Karpas-422 (cell line): ENCODE measurements at places on chromosomes 16 and 17.
A peak's percentile ranks its signal among the peaks of the same experiment; 100 is the strongest.

GRCh38 chr16:79991969-79992368, 391.4 kb upstream of the MAF start:
- DNase-seq: no peak

GRCh38 chr16:58338205-58338604, 43.4 kb upstream of the PRSS54 start:
- no peak for DNase-seq

GRCh38 chr16:11078812-11079459, 134.6 kb downstream of the CLEC16A start:
- DNase-seq: no peak

DNA sequence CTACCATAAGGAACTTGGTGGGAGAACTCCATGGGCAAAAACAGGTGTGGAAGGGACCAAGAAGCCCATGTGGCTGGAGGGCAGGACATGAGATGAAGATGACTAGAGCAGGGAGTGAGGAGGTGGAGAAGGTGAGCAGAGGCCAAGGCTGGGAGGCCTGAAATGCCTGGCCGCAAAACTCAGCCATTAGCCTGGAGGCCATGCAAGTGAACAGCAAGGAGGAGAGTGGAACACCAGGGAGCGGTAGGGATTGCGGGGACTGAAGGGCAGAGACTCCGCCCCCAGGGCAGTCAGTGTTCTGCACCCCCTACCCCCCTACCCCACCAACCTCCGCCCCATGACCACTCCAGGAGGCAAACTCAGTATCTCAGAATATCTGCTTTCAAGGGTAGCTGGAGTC, 17.0 kb downstream of the BCL7C start:
- peak; percentile 37 for DNase-seq

DNA sequence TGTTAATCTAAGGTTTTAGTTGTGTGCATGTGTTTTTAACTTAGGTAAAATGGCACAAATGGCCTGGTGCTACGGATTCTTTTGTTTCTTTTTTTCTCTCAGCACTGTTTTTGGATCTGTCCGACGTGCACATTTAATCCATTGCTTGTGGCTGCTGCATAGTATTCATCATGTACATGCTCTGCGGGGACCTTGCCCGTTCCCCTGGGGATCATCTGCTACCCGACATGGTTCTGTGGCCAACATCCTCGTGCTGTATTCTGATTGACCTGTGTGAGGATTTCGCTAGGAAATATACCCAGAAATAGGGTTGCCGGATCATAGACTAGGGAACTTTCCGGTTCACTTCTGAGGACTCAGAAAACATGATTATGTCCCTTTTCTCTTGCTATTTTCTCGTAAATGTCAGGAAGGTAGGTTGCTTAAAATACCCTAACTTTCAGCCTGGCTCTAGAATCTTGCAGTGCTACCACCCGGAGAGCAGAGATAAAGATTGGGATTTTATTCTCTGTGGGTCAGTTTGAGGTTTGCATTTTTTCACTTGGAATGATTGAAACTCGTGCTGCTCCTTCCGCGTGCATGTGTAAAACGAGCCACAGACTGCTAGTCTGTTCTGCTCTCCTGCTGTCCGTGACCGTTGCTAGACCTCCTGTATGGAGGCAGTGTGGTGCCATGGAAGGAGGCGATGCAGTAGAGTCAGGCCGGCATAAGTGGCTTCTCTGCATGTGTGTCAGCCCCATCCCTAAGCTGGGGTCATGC, 42.9 kb downstream of the LDHD start:
- DNase-seq: no peak

DNA sequence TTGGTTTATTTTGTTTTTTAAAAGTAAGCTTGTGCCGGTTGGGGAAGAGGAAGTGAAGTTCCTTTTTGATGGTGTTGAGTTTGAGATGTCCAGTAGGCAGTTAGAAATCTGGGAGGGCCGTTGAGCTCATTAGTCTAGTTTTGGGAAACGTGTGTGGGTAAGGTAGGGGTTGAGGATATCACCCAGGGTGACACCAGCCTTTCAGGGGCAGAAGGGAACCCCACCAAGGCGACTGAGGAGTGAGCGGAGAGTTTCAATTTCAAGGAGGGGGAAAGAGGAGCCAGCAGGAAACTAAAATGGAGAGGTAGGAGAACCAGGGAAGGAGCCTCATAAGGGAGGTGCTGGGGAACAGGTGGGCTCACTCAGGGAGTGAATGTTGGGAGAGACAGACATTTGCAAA, 22.7 kb downstream of the HAPSTR1 start:
- no peak for DNase-seq

DNA sequence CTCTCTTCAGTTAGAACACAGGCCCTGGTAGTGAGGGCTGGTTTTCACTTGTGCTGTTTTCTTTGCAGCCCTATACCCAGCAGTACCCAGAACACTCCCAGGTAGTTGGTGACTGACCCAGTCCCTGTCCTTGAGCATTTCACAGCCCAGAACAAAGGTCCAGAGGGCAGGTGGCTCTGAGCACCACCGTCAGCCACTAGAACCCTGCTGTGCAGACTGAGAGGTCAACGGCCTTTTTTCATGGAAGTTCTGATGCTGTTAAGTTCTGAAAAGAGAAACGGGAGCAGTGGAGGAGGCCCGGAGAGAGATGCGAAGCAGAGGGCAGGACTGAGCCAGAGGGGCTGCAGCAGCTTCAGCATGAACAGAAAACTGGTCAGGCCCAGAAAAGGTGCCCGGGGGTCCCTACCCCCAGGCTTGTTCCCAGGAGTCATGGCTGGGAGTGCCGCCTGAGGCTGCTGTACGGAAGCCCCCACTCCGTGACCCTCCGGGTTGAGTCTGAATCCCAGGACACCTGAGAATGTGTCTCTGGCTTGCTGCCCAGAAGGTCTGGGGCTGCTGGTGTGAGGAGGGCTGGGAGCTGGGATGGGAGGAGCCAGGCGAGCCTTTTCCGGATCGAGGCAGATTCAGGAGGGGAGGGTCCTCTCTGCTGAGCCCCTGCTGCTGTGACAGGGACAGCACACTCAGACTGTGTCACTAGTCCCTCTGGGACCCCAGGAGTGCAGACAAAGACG, 8.7 kb downstream of the ZNF276 start:
- DNase-seq: no peak

DNA sequence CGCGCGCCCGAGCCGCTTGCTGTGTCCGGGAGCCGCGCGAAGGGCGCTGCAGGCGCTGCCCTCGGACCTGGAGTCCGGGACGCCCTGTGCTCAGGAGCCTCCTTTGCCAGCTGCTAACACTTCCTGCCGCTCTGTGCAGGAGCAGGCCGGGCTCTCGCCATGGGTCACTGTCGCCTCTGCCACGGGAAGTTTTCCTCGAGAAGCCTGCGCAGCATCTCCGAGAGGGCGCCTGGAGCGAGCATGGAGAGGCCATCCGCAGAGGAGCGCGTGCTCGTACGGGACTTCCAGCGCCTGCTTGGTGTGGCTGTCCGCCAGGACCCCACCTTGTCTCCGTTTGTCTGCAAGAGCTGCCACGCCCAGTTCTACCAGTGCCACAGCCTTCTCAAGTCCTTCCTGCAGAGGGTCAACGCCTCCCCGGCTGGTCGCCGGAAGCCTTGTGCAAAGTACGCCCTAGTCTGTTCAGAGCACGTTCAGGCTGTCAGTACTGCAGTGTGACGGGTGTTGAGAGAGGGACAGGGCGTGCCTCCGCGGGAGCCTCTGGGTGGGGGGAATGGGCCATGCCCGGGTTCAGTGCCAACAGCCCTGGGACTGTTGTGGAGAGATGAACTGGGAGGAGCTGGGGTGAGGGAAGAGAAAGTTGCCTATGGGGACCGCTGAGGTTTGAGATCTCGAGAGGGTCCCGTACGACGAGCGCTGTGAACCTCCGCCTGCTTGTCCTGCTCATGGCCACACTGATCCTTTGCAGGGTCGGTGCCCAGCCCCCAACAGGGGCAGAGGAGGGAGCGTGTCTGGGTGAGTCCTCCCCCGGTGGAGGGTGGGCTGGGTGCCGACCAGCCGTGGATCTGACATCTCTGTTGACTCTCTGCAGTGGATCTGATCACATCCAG, 1.3 kb downstream of the ZNF276 start:
- DNase-seq: peak; percentile 73

DNA sequence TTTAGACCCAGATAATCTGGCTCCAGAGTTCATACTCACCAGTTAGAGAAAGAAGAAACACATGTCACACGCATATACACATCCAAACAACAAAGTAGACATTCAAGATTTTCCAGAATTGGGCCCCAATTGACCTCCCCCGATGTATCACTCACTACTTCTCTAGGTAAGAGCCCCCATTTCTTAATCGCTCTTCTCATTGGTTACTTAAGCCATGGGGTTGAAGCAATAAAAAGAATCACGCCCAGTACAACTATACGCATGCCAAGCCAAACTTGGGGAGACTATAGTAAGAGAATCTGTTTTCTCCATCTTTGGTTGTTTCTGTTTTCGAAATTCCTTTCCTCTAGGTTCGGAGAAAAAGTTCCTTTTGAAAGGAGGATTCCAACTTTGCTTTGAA, 565 bp downstream of the DDX52 start:
- DNase-seq: peak; percentile 65

- DNase-seq: no peak
Measured at GRCh38 chr16:87854053-87854906, 15.0 kb downstream of the SLC7A5 start.

DNA sequence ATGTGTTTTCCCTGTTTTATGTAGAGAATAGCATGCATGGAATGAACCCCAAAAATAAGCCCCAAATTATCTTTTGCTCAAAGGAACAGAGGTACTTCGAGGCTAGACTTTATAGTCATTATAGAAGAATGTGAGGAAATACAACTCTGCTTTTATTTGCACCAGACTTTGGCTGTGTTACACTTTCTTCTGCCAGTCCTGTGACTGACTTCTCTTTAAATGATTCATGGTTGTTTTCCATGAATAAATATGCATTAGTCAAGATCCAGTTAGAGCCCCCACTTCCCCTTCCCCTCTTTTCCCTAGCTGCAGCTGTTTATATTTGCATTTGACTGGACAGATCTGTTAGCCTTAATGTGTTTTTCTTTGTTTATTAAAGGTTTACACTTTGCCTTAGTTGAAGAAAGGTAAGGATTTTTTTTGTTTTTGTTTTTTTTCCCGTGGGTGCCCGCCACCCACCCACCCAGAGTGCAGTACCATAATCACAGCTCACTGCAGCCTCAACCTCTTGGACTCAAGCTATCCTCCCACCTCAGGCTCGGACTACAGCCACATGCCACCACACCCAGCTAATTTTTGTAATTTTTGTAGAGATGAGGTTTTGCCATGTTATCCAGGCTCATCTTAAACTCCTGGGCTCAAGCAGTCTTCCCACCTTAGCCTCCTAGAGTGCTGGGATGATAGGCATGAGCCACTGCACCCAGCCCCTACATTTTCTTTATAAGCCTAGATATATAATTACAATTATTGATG, 152.6 kb downstream of the CYB561 start:
- no peak for DNase-seq

- DNase-seq: no peak
Measured at GRCh38 chr16:85844169-85844481, 44.6 kb downstream of the COX4I1 start.

DNA sequence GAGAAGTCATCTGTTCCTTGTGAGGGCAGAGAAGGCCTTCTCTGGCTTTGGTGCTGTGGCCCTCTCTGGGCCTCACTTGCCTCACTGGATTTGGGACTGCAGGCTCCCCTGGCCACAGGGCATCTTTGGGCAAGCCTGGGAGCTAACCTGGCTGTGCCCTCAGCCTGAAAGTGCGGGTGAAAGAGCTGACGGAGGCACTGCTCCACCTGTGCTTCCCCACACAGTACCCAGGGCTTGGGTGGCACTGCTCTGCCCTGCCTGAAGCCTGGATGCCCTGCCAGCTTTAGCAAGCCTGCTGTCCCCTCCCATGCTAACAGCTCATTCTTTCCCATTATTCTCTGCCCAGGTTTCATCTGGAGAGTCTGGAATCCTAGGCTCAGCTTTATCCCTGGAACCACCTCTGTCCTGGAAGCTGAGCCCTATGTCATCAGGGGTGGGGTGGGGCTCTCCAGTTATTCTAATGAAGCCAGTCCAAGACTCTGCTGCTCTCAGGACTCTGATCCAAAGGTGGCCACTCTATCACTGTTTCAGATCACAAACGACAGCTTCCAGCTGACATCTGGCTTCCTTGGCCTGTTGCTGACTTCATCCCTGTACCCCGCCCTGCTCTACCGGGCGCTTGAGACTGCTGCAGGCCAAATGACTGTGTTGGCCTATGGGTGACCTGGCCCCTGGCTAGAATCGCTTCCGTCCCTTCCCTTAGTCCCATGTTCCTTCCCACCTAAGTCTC, 29.3 kb downstream of the HIC1 start:
- DNase-seq: no peak

- no peak for DNase-seq
Measured at GRCh38 chr16:28835864-28836760, 10.0 kb downstream of the TUFM start.

DNA sequence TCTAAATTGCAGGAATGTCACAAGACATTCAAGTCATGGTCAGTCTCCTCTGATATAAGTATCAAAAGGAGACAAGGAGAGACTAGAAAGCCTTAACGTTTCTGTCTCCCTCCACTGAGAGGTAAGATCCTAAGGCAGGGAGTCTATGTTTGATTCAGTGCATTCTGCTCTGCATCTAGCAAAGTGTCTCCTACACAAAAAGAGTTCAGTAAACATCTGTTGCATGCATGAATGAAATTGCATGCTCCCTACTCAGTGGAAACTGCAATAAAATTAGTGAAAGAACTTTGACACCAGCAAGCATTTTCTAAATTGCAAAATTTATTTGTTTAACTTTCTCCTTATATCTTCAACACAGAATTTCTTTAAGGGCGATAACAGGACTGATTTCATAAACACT, 111.1 kb downstream of the ADAMTS18 start:
- no peak for DNase-seq

DNA sequence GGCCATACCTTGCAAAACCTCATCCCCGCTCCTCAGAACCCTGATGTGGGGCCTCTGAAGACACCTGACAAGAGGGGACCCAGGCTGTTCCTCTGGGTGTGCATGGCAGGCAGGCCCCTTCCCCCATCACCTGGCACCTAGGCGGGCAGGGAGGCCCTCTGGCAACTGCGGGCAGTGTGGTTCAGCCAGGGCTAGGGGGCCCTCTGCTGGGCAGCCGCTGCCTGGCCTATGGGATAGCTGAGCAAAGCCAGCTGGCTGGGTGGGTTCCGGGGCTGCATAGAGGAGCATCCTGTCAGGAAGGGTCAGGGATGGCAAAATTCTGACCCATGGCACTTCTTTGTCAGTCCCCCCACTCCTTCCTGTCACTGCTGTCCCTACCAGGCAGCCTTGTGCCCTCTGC, 228.7 kb upstream of the ASIC2 start:
- peak; percentile 61 for DNase-seq

DNA sequence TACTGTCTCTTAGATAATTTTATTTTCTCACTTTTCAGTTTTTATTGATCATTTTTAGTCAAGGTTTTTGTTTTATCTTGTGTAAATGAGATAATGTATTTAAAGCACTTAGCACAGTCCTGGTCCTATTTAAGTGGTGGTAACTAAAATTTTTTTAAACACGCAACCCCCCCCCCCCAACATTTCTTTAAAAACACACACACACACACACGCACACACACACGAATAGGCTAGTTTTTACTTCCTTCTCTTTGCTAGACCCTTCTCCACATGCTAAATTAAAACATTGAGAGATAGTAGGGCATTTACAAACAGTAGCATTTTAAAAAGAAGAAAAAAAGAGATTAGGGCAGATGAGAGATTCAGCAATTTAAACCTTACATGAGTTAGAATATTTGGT, 5.0 kb downstream of the NFATC3 start:
- DNase-seq: peak; percentile 71

GRCh38 chr17:44539673-44540072, 17.6 kb upstream of the FZD2 start:
- DNase-seq: no peak
